ENCODE measurements at places on chromosomes 3 and 15.
A peak's percentile ranks its signal among the peaks of the same experiment; 100 is the strongest.

DNA sequence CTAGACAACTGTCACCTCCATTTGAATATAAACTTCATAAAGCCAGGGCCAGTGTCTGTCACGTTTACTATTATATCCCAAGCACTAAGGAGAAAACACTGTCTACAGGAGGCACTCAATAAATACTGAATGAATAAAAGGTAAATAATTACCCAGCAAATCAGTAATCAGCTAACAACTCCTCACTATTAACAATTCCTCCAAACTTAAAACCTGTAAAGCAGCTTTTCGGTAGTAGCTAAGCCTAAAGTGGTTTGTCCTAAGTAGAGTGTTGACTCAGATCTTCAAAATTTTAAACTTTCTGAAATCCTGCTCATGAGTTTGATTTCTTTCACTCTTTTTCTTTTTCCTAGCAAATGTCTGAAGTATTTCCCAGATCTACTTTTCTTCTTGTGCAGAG is 39.9 kb downstream of the C3orf80 start:
- DNase-seq = no peak

DNA sequence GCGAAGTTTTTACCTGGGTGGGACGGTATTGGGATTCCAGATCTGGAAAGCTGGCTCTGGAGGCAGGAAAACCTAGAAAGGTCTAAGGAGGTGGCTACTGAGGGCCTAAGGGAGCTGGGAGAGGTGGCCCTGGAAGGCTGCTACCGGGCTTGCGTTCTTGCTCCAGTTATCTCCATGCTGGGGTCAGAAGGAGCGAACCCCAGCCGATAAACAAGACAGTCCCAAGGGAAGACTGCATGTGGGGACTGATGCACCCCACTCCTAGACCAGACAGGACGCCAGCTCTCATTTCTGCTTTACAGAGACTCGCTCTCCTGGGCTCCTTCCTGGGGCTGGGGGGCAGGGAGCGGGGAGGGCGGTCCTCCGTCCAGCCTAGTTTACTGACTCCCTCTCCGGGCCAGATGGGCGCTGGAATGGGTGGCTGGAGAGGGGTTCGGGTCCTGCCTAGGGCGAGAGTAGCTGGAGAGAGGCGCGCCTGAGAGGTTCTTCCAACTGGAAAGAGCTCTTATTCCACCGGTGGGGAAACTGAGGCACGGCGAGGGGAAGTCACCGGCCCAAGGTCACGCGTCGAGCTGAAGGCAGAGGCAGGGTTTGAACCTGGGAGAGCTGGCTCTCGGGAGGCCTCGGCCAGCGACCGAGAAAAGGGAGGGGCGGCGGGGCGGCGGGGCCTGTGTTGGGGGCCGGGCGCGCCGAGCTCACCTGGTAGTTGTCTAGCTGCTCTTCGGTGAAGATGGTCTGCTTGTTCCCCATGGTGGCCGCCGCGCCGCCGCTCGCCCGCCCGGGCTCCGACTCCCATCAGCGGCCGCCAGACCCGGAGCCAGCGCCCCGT is 565 bp downstream of the CIB2 start:
- no peak for DNase-seq

- no peak for DNase-seq
Measured at GRCh38 chr15:22956257-22956977, 23.8 kb downstream of the CYFIP1 start.

- no peak for DNase-seq
Measured at GRCh38 chr15:42185801-42186200, 22.3 kb downstream of the VPS39 start.

DNA sequence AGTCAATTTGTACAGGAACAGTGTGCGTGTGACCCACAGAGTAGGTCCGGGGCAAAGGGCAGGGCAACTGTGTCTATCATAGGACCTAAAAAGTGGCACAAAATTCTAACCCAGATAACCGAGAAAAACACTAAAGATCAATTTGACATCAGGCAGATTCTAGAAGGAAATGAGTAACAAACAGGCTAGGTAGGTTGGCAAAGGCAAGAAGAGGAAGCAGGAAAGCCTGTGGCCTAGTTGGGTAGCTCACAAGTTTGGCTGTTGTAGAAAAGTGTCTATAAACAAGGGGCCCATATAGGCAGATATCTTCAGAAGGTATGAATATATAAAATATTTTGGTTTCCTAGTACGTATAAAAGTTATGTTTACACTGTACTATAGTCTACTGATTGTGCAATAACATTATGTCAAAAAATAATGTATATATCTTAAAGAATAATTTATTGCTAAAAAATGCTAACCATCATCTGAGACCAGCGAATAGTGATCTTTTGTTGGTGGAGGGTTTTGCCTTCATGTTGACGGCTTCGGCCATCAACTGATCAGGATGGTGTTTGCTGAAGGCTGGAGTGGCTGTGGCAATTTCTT is 13.3 kb upstream of the OR5K1 start:
- DNase-seq = no peak

DNA sequence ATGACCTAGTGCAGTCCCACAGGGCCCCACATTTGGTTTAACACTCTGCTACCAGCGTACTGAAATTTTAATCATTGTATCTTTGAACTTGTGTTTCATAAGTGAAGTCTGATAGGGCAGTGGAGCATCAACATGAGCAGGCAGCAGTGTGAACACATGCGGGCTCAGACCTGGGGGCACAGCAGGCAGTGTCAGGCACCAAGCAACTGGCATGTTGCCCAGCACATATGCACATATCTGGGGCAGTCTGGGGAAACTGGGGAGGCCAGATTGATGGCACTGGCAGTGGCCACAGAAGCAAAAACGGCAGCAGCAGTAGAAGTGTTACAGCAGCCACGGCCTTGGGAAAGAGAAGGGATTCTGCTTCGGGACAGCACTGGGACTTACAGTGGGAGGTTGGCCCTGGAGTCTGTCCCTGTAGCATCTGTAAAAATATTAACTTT is 353.9 kb upstream of the KCNMB2 start:
- DNase-seq = peak; percentile 19

GRCh38 chr3:42381551-42382082 is 28.8 kb downstream of the LYZL4 start:
- DNase-seq = no peak

- no peak for DNase-seq
Measured at GRCh38 chr15:42863572-42864239, 56.9 kb downstream of the TTBK2 start.

DNA sequence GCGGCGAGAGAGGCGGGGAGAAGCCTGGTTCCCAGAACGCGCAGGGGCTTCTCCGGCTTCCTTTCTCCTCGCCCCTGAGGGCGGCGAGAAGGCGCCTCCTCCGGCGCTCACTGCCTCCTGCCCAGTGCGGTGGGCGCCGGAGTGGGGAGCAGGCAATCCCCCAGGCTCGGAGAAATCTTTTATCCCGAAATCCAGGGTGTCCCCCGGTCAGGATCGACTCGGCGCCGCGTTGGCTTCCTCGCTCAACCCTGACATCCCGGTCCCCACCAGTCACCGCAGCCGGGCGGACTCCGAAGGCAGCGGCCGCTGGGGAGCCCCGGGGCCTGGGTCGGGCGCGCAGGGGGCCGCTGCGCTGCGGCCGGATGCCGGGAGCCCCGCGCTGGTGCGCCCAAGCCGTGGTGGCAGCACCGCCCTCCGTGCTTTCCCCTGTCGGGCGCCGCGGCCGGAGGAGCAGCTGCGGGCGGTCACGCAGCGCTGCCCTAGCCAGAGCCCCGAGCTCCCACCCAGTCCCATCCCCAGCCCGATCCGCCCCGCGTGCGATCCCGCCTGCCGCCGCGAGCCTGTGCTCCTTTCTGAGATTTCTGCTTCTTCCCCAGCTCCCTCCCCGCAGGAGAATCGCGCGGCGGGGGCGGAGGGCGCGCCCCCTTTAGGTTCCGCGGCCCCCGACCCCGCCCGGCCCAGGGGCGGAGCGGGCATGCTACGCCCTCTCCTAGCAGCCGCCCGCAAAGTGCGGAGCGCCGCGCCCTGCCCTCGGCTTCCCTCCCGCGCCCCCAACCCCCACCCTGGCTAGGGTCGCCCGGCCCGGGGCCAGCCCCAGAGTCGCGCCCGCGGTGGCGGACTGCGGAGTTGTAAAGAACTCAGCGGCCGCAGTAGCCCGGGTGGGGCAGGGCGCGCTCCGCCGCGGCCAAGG is 683 bp upstream of the CACNA2D3 start:
- no peak for DNase-seq

- peak; percentile 12 for DNase-seq
Measured at GRCh38 chr15:85837011-85837433, 42.3 kb upstream of the KLHL25 start.

GRCh38 chr3:43692085-43692855 is 1.5 kb downstream of the ABHD5 start:
- DNase-seq = peak; percentile 40

DNA sequence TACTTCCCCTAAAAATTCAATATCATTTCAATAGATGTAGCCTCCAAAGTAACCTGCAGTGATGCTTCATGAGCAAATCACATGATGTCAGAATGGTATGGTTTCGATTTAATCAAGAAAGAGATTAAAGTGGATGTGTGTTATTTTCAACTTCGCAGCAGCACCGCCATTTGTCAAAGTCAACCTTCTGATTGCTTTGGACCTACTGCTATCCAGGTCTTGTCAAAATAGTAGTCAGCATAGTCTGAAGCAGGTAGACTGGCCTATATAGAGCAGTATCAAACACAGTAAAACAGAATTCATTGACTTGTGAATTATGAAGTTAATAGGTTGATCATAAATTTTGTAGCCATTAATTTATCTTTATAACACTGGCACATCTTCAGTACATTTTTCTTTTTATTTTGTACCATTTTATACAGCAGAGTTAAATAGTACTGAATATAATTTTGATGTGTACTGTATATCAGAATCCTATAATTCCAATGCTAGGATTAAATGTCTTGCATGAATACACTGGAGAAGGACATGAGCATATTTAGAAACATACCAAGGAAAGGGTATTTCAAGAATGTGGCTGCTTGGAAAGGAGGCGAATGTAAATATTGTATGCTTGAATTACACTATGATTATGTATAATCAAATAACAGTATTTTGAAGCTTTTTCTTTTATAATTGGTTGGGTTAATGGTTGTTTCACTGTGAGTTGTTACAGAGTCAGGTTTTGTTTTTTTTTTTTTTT is 79.6 kb downstream of the CDIN1 start:
- DNase-seq = no peak

GRCh38 chr3:17605032-17605431 is 137.4 kb downstream of the TBC1D5 start:
- peak; percentile 21 for DNase-seq

DNA sequence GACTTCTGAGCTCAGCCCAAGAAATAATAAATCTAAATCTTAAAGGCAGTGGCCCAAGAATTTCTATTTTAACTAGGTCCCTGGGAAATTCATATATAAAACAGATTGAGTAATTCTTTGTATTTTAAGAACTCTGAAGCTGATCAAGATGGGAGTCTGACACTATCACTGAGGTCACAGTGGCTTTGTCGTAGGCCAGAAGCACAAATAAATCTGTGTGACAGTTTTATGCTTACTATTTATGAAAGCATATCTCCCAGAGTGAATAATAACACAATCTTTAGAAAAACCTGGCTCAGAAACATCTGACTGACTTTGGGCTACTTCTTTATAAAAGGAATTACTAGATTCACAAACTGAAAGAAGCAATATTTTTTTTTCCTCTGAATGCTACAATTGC is 51.9 kb downstream of the SLITRK3 start:
- no peak for DNase-seq

GRCh38 chr3:18645619-18646018 is 220.5 kb upstream of the SATB1 start:
- no peak for DNase-seq

DNA sequence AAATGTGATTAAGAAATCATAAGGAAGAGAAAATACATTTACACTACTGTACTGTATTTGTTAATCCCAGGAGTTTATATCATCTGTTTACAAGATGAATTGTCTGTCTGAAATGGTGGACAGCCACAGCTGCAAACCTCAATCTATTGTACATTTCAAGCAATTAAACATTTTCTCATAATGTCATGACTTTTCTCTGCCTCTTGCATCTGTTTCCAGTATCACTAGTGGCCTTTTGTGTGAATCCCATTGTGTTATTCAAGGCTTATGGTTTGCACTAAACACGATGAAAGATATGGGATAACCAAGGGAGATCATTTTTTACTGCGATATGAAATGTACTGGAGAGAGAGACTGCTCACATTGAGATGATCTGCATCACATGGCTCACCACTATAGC is 200.2 kb upstream of the LRRN1 start:
- DNase-seq = no peak

DNA sequence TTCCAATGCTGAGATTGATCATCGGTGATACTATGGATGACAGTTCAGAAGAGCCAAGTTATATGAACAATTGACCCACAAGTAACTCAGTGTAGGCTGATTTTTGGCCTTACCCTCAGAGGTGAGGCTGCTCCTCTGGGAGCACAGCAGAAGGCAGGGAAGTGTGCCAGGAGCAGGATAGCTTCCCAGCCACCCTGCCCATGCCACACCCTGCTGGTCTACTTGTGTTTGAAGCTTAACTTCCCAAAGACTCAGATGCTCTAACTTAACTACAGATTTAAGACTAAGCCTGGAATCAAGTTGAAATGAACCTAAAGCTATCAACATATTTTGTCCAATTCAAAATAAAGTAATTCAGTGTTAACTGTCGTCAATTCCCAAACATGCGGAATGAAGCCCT is 77.5 kb downstream of the BOC start:
- DNase-seq = no peak

DNA sequence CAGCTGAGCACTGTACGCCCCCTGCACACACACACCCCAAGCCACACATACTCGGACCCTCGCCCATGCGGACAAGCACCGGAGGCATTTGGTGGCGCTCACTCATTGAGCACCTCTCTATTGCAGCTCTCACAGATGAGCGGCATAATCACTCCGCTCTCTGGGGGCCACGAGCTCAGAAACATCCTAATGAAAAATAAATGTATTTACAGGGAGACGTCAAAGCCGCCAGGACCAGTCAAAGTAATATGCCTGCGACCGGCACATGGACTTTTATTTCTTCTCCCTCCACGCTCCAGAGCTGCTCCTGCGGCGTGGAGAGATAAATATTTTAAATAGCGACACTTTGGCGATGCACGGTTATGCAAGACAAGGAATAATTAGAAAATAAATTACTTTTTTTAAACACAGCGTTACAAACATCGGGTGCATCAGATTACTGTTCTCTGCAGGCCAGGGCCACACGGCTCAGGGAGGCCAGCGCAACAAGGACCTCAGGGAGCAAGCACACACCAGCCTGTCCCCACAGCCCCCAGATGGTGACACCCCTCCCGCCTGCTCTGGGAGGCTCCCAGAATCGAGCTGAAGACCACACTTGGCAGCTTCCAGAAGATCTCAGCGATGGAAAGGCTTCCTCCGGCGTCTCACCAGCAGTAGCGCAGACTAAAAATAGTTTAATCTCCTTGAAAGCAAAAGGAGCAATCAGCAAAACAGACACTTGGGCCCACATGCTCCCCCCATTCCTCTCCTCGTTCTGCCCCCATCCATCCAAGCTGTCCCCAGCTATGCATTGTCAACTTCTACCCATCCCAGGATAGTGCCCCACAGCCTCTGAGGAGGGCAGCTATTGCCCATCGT is 48.0 kb downstream of the CACNA2D2 start:
- DNase-seq = no peak

DNA sequence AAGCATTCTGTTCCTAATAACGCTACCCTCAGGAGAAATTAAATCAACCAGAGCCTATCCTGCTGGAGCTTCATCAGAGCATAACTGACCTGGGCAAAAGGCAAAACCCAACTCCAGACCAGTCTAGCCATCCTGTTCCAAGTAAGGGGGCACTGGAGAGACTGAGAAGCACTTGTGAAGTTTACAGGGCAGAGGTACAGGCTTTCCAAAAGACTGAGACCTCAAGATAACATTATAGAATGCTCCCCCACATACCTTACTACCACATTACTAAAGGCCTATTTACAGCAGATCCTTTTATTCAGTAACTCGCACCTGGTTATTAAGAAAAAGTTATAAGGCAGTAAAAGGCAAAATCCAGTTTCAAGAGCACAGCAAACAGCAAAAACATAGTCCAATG is 35.5 kb downstream of the RFX7 start:
- no peak for DNase-seq
